Islet precursor cell (in vitro differentiated cells): ENCODE measurements at places on chromosomes 16 and 17.
A peak's percentile ranks its signal among the peaks of the same experiment; 100 is the strongest.

GRCh38 chr17:48240122-48240521, 132.6 kb downstream of the SNX11 start:
- DNase-seq, result no peak

- peak; percentile 96 for DNase-seq
Measured at GRCh38 chr17:73630531-73630930, 13.7 kb downstream of the SDK2 start.

- no peak for DNase-seq
Measured at GRCh38 chr17:4658478-4659305, 17.2 kb upstream of the ALOX15 start.

DNA sequence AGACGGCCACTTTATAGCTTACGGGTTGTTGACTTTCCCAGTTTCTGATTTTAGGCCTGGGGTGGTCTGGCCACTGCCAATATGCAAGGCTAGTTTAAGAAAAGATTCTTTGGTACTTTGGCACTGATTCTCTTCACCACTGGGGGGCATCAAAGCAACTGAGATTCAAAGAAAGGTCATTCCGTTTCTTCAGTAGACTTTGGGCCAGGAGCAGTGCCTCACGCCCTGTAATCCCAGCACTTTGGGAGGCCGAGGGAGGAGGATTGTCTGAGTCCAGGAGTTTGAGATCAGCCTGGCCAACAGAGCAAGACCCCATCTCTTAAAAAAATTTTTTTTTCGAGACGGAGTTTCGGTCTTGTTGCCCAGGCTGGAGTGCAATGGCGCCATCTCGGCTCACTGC, 53.0 kb downstream of the RPA1 start:
- DNase-seq, result peak; percentile 64

DNA sequence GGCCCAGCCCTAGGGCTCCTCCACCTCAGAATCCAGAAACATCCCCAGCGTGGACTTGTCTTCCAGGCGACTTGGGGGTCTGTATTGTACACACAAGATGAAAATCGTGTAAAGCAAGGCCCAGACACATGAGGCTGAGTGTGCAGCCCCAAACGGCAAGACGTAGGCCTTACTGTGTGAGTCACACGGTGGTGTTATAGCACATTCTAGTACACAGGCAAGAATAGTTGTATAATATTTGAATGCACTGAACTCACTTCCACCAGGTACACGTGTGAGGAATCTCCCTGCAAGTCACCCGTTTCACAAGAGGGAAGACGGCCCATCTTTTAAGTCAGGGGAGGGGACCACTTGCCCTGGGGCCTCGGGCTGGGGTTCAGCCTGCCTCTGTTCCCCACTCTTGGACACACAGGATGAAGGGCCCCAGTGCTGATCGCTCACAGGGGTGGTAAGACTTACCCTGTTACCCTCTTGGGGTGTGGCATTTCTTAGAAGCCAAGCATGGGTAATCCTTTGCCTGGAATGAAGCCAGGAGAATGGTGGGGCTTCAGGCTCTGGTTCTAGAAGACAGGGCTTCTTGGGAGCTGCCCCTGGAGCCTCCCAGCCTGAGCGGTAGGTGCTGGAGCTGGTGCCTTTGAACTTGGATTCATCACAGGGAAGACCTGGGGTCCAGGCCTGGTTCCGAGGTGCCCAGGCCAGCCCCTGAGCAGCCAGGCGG, 71.3 kb downstream of the SREBF1 start:
- no peak for DNase-seq
